ENCODE measurements at places on chromosomes 6 and 20. TPM values are rescaled to one million over a fixed set of nuclear protein-coding genes. Genes with fewer than 3 reads are reported as not detected.

Gene MYH7B
- total RNA-seq: 0.45 TPM

DNA sequence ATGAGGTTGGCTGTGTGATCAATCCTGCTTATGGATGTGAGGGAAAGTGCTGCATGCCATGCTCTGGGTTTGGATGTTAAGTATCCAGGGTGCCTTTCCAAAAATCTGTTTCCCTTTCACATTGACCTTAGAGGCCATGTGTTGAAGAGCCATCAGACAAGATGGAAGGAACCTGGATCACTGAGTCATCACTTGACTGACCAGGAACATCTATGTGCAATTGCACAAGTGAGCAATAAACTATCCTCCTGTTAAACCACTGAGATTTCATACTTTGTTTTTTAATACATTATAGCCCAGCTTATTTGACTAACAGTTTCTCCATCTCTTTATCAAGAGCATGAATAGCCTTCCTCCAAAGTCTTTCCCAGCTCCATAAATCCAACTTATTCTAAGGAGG is 17.8 kb upstream of the TMEM14A start:
- DNase-seq: no peak

Gene ZC3H12D
- total RNA-seq: 0.86 TPM

Gene C6orf141
- total RNA-seq: 0.48 TPM

Gene NOTCH4
- total RNA-seq: 9.6 TPM

- no peak for DNase-seq
These were observed 81.0 kb upstream of the FAM8A1 start for GRCh38 chr6:17519120-17519519.

GRCh38 chr6:135129136-135129856 is 51.8 kb upstream of the MYB start:
- no peak for DNase-seq

DNA sequence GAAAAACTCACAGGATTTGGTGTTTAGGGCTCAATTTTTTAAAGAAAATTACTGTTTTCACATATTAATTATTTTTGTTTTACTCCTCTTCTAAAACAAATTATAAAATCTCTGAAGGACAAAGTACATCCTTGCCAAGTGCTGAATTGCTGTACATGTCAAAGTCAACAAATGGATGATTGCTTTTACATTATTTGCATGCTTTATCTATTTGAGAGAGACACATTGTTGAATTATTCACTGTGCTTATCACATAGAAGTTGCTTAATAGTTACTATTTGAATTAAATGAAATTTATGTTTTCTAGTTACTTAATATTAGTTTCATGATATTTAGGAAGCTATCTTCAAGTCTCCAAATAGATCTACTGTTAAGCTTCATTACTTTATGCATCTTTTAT is 318.6 kb upstream of the PTCHD4 start:
- DNase-seq: no peak

DNA sequence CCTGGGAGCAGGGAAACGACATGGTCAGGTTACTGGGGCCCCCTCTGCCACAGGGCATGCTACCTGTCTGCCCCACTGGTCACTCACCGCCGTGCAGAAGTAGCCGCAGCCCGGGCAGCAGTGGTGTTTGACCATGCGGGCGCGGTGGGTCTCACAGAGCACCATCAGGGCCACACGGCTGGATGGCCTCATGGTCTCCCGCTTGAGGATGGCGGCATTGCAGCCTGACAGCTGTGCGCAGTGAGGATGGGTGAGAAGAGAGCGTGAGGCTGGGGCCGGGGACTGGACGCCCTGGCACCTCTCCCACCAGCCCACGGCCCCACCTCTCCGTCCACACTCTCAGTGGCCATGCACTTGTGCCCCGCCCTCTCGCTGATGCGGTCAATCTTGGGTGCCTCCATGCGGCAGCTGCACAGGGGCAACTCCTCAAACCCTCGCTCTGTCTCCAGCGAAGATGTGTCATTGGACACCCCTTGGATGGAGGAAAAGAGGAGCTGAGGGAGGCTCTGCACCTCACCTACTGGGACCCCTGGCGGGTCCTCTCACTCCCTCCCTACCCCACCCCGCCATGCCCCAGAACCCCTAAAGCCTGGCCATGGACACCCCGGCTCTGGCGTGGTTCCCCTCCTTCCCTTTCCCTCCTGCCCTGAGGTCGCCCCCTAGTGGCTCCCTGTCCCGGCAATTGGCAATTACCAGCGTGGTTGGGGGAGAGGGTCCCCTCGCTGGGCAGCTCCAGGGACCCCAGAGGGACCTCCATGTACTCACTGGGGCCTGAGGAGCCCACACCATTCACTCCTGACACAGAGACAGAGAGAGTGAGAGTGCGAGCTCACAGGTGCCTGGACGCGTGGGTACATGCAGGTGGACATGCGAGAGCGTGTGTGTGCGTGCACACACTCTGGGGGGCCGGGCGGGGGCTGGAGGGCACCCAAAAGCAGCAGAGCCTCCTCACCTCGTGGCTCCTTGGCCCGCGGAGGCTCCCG is 8.9 kb downstream of the EHMT2 start:
- no peak for DNase-seq

Gene RNF217
- total RNA-seq: 25.0 TPM

- DNase-seq: no peak
These were observed 178.3 kb downstream of the TMEM242 start for GRCh38 chr6:157144859-157145568.

Gene AP5S1
- total RNA-seq: 9.7 TPM

- no peak for DNase-seq
These were observed 47.4 kb downstream of the BMP5 start for GRCh38 chr6:55827818-55828522.

Gene NELFCD
- total RNA-seq: 34.8 TPM

Measured in left lobe of liver (tissue), 2 donors.